C1 segment of cervical spinal cord (tissue), 14 donors: ENCODE measurements at places on chromosomes 12 and 14.

DNA sequence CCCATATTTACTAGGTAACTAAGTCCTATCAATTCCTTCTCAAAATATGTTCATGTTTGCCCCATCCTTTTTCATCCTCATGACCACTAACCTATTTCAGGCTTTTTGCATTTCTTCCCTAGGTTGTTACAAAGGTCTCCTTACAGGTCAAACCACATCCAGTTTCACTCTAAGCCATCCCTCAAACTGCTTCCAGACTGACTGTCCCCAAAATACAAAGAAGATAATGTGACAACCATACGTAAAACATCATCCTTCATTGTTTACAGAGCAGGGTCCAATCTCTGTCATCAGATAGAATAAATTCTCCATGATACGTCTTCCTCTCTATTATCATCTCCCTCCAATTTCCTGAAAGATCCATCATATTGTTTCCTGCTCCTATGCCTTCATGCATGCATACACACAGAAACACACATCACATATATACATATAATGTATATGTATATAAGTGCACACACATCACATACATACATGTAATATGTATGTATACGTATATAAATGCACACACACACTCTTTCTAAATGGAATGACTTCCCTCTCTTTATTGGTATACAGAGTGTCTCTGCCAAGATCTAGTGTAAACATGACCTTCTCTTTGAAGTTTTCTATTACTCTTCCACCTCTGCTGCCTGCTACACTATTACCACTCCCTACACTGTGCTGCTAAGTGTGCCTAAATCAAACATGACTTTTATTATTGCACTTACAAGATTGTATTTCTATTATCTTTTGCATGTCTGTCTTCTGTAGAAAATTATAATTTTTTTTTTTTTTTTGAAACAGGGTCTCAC, 30.7 kb upstream of the EPS8 start:
- DNase-seq: no peak

DNA sequence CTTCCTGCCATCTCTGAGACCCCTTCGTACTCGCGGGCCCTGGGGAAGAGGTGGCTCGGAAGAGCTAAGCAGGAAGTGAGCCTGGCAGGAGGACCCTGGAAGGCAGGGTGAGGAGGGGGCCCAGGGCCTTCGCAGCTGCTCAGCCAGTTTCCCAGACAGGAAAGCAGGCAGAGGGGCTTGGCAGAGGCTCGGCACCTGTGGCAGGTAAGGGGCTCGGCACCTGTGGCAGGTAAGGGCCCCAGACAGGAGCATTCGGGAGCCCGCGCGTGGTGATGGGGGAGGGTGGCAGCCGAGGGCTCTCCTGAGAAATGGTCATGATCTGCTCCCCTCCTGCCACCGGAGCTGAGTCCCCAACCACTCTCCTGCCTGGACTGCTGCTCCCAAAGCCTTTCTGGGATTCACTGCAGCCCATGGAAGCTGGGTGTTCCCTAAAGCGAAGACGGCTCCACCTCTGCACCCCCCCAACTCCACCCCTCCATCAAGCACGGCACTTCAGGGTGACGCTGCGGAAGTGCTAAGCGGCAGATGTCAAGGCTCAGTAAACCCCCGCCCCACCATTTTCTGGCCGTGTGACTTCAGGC, 63.2 kb downstream of the PRIMA1 start:
- DNase-seq: no peak

DNA sequence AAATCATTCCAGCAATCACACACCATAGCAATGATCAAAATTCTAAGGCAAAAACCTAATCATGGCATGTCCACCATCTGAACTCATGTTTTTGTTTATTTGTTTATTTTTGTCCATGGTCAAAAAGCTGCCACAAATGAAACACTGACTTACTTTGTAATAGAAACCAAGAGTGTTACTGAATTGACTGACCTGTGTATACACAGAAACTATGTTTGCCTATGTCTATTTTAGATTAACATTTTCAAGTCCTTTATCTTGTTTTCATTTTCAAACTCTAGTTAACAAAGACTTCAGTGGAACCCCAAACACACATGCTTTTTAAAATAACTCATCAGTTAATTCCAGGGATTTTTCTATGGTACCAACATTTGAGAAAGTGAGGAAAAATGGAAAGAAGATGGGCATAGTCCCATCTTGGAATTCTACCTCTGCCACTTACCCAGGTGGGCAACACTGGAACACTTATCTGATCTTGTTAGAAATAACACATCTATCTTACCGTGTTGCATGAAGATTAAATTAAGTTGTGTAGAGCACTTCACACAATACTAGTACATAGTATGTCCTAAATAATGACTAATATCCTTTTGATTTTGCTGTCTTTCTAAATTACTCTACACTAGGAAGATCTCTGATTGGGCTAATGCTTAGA, 6.4 kb downstream of the LUM start:
- no peak for DNase-seq

- DNase-seq: no peak
Measured at GRCh38 chr14:91333650-91334039, 84.0 kb downstream of the CCDC88C start.

DNA sequence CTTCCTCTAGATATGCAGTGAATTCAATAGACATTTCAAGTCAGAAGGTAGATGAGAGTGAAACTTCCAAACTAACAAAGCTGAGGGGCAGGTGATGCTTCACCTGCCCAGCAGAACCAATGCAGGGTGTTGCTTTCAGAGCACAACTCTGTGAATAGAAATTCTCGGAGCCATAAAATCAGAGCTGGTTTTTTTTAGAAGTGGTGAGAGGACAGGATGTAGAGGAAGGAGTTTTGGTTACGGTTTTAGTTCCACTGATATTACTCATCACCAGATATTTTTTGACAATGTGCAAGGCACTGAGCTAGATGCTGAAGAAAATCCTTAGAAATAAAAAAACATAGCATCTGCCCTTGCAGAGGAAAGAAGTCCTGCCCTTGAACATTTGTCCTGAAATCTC, 62.2 kb downstream of the BMP4 start:
- no peak for DNase-seq

- peak; percentile 49 for DNase-seq
Measured at GRCh38 chr14:76844223-76844622, 18.0 kb downstream of the LRRC74A start.

- DNase-seq: no peak
Measured at GRCh38 chr14:99179506-99179905, 92.5 kb downstream of the BCL11B start.

- DNase-seq: no peak
Measured at GRCh38 chr12:124493809-124494750, 73.3 kb downstream of the NCOR2 start.

- no peak for DNase-seq
Measured at GRCh38 chr14:27090716-27091115, 492.9 kb upstream of the NOVA1 start.

- DNase-seq: no peak
Measured at GRCh38 chr14:103693515-103693914, 21.7 kb downstream of the XRCC3 start.

GRCh38 chr14:44530475-44530874, 23.4 kb upstream of the FSCB start:
- no peak for DNase-seq

DNA sequence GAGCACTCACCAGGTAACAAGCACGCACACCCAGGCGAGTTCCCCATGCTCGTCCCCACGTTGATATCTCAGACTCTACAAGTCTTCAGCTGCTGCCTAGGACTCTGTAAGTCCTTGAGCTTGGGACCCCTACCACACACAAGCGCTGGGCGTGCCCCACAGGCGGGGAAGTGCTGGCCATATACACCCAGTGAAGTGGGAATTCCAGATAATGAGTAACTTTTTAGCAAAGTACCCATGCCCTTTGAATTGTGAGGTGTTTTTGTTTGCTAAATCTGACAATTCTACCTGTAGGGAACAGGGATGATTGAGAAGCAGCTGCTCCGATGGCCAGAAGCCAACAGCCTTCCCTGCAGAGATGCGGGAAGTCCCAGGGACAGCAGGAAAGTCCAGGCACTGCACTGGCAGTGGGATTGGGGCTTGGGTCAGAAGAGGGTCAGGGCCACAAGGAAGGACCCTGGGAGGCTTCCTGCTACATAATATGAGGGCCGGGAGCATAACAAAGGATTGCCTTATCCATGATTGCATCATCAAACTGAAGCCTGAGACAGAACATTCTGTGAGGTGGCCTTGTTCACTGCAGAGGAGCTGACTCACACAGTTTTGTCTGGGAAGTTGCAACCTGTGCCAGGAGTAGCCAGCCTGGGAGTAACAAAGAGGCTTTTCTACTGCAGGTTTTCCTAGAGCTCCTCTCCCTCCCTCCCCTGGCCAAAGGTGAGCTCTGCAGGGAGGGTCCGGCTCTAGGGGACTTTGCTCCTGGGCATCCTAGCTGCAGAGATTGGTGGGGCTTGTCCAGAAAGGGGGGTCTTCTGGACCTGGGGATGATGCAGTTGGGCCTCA, 13.2 kb upstream of the SERPINA3 start:
- DNase-seq: peak; percentile 73

GRCh38 chr12:65306366-65307168, 28.1 kb downstream of the MSRB3 start:
- DNase-seq: no peak

DNA sequence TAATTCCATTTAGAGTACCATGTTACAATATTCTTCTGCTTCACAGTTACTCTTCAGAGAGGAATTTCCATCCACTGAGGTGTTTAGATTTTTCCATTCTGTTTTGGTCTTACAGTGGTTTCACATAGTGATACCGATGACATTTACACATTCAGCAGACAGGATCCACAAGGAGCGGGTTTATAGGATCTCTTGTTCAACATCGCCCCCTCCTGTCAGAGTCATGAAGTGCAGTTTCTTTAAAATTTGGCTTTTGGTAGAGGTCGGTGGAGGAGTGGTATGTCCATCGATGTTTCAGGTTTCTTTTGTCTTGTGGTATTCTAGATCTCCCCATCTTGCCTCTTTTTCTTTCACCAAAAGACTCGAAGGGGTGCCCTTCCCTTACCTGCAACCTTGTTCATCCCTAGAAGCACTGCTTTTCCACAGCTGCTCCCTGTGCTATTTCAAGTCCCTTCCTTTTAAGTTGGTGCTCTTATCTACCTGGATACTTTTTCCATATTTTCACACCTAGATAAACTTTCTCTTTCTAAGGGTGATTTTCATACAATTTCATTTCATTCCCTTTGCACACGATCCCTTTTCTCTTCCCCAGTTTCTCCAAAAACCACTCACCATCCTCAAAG, 181.3 kb downstream of the ITPR2 start:
- peak; percentile 41 for DNase-seq

DNA sequence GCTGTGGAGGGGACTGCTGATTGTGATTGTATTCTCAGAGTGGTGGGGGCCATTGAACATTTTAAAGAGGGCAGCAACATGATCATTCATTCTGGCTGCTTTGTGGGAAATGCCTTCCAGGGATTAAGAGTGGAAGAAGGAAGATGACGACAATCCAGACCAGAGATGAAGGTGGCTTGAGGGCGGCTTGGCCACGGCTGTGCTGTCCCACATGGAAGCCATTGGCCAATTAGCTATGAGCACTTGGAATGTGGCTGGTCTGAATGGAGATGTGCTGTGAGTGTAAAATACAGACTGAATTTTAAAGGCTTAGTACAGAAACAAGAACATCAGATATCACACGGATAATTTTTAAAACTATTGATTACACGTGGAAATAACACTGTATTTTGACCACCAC, 19.2 kb upstream of the SLC10A1 start:
- no peak for DNase-seq

DNA sequence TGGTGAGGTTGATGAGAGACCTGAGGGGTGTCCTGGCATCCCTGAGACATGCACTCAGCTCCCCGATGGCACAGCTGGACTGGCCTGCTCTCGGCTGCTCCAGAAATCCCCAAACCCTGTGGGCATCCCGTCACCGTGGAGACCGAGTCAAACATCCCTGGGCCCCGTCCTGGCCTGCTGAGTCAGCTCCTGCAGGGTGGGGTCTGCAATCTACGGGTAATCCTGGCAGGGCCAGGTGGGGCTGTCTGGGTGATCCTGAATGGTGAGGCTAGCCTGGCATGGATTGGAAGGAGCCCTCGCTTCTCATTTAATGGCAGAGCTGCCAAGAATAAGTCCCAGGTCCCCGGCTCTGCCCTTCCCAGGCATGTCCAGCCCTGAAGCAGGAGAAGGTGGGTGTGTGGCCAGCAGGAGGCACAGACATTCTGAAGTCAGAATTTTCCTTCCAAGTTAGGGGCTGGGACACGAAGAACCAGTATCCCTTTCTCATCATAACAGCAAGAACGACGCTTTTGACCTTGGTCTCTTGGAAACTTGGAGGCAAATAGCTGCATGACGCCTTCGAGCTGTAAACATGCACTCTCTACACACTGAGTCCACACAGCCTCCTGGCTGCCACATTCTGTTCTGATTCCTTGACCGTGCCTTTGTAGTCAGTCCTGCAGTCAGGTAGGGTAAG, 17.7 kb upstream of the SERPINA4 start:
- DNase-seq: no peak

- DNase-seq: no peak
Measured at GRCh38 chr12:51788876-51789275, 59.6 kb downstream of the FIGNL2 start.

GRCh38 chr12:111248236-111249017, 120.5 kb downstream of the PHETA1 start:
- DNase-seq: no peak

- DNase-seq: no peak
Measured at GRCh38 chr14:21023817-21024584, 860 bp downstream of the NDRG2 start.

DNA sequence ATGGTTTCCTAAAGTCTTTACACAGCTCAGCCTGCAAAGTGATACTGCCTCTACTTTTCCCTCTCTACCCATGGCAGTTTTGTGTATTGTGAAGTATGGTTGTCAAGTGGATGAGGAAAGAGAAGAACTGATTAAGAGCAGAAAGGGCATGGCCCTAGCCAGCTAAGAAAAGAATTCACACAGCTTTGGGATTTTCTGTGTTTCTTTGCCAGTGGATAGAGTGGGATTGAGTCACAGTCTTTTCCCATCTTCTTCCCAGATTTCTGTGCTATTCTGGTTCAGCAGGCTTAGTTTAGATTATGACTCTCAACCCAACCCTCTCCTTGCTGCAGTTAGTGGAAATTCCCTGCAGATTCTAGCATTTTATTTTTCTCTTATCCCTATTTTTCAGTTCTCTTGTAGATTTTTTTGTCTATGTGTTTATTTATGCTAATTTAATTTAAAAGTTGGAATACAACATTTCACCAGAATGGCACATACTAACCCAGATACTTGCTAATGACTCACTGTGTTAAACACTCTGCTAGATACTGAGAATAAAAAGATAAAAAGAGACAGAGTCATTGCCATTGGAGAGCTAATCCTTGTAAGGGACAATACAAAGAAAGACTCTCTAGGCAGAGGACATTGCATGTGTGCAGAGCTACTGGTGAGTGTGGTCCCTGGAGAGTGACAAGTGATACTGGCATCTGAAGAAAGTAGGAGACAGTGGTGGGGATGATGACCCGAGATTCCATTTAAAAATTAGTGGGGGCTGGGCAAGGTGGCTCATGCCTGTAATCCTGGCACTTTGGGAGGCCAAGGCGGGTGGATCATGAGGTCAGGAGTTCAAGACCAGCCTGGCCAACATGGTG, 106.3 kb downstream of the ST8SIA1 start:
- no peak for DNase-seq

GRCh38 chr12:43675048-43675904, 83.3 kb downstream of the PUS7L start:
- no peak for DNase-seq
